Stimulated activated CD4-positive, alpha-beta T cell treated with anti-CD3 and anti-CD28 coated beads, Interleukin-1b, Interleukin-23, amount 100 ng/mL, for 48 hours (primary cell): ENCODE measurements at places on chromosomes 5 and 9.

DNA sequence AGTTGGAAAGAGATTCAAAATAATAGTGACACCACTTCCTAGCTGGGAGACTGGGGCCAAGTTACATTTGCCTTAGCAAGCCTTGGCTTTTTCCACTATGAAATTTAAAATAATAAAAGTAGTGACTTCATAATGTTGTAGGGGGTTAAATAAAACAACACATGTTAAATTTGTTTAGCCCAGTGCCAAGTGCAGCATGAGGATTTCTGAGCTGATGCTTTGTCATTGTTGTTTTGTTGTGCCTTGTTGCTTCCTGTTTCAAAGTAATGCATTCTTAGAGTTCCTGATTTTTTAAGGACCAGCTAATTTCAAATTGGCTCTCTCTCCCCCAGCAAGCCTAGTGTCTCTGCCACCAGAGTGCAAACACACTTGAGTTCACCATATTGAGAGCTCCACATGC, 270.7 kb upstream of the PAPPA start:
- DNase-seq, result no peak

- DNase-seq, result no peak
Observed at GRCh38 chr9:28092981-28093936, 520.0 kb upstream of the C9orf72 start.

GRCh38 chr9:89751079-89751825, 146.4 kb downstream of the GADD45G start:
- no peak for DNase-seq

DNA sequence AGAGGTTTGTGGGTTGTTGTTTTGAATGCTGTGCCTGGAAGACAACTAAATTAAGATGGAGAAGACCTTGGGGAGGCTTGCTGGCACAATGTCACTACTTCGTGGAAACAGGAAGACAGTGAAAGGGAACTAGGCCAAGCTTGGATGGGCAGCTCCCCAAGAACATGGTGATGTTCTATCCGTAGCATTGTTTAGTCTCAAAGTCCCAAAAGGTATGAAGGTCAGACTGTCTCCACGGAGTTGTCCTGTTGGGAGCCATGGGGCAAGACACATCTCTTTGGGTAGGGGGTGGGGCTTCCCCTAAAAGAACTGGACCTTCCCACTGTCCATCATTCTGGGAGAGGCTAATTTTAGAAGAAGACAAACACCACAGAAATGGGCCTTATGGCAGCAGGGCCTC, 140.5 kb downstream of the ENTREP1 start:
- no peak for DNase-seq

GRCh38 chr5:108521841-108522506, 140.1 kb upstream of the FBXL17 start:
- DNase-seq, result no peak
